Urothelium cell line (cell line): ENCODE measurements at places on chromosomes 3 and 15.

GRCh38 chr3:172516318-172517214 lies 6.7 kb downstream of the TNFSF10 start:
- DNase-seq = no peak

DNA sequence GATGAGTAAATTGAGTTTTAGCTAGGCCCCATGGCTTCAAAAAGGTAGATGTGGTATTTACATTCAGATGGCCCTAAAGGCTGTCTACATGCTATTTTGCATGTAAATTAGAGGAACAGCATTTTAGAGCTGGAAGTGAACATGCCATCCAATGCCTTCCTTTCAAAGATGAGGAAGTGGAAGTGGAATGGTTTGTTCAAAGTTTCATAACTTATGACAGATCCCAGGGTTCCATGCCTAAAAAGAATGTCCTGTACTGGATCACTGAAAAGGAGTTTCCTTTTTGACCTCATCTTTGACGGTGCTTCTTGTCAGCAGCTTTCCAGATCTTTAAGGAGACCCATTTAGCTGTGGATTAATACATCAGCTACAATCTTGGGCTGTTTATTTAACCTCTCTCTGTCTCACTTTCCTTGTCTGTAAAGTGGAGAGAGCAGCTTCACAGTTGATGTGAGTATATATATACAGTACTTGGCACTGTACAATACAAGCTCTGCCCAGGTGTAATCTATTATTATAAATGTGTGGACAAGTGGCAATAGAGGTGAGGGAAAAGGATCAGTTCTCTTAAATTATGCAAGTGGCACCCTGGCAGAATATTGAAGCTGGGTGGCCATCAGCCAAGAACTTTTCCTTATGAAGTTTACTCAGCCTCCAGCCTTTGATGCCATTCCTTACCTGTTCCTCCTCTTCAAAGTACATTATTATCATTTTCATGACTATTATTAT lies 68.7 kb upstream of the GOLGA8B start:
- DNase-seq = no peak

- peak; percentile 51 for DNase-seq
Measured at GRCh38 chr3:197317250-197317963, 19.0 kb upstream of the DLG1 start.

GRCh38 chr15:38702178-38702912 lies 137.7 kb upstream of the RASGRP1 start:
- peak; percentile 51 for DNase-seq

- peak; percentile 8 for DNase-seq
Measured at GRCh38 chr3:150830094-150830681, 67.2 kb upstream of the SIAH2 start.

DNA sequence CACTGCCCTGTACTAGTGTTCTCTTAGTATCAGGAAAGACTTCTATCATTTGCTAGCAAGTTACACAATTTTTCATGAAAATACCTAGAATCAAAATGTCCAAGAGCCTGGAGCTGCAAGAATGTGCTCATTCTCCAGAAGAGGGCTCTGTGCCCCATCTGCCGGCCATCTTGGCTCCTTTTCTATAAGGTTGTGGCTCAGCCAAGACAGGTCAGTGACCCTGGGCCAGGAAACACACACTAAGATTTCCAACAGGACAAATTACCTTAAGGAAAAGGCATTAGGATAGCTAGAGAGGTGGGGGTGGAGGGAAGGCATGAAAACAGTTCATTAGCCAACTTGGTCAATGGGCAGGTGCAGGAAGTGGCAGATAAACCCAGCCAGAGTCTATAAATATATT lies 20.7 kb downstream of the TIMP4 start:
- DNase-seq = peak; percentile 45

DNA sequence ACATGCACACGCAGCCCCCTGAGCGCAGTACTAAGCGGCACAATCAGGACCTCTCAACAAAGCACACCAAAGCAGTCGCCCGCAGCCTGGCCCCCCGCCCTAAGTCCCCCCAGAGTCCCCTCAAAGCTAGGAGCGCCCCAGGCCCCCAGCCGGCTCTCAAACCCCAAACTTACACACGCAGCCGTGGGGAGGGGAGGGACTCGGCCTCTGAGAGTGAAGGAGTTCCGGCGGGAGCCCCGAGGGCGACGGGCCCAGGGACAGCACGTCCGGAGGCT lies 5.5 kb downstream of the GATA2 start:
- DNase-seq = no peak

GRCh38 chr3:40574661-40575060 lies 49.9 kb downstream of the ZNF621 start:
- DNase-seq = peak; percentile 29

GRCh38 chr3:38994251-38994650 lies 57.5 kb downstream of the SCN11A start:
- no peak for DNase-seq

GRCh38 chr15:29225534-29226234 lies 43.9 kb downstream of the NSMCE3 start:
- no peak for DNase-seq

DNA sequence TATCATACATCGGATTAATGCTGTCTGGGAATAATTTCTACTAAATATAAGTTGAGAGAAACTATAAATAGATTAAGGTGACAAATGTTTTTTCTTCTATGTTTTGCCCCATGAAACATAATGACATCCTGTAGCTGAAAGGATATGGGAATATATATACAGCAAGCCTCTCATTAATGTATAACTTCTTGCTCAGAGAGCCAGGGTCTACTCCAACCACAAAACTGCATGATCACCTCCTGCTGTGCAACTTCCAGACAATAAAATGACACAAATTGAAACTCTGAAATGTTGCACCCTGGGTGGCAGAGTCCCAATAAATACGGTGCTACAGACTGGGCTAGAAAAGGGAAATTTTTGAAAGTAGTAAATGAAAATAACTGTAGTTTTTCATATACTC lies 571.9 kb upstream of the CBLB start:
- DNase-seq = no peak

DNA sequence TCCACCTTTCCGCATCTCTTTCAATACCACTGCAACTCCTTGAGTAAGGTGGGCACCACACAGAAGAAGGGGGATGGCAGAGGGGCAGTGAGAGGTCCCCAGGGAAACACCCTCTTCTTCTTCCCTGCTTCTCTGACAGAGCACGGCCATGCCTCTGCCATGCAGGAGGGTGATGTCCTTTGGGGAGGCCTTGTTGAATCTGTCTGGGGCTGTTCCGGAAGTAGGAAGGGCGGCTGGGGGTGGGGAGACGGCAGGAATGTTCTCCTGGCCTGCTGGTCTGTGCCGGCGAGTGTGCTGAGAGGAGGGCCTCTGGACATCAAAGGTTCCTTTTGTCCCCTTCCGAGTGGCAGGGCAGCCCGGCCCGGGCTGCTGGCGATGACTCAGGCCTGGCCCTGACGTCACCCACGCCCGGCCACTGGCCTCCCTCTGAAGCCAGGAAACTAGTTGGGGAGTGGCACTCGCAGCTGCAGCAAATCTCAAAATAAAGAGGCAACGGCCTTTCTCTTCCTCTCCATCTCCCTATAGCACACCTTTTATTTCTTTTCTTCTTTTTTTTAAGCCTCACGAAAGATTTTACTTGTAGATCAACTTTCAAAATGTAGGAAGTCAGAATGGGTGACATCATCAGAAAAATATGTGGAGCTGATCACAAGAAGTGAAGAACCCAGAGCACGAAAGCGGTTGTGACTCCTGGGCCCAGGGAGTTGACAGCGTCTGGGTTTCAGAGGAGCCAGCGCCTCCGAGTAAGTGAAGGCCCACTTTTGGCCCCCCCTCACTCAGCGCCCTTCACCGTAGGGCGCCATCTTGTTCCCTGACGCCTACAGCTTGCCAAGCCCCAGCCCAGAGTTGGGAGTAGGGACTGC lies at the start of gene ZBTB38:
ZBTB38 (plus strand) TSS at position 443 of the 863 bp plus-strand sequence. CDS start 73,885 bp downstream, outside the sequence.
- peak; percentile 87 for DNase-seq

DNA sequence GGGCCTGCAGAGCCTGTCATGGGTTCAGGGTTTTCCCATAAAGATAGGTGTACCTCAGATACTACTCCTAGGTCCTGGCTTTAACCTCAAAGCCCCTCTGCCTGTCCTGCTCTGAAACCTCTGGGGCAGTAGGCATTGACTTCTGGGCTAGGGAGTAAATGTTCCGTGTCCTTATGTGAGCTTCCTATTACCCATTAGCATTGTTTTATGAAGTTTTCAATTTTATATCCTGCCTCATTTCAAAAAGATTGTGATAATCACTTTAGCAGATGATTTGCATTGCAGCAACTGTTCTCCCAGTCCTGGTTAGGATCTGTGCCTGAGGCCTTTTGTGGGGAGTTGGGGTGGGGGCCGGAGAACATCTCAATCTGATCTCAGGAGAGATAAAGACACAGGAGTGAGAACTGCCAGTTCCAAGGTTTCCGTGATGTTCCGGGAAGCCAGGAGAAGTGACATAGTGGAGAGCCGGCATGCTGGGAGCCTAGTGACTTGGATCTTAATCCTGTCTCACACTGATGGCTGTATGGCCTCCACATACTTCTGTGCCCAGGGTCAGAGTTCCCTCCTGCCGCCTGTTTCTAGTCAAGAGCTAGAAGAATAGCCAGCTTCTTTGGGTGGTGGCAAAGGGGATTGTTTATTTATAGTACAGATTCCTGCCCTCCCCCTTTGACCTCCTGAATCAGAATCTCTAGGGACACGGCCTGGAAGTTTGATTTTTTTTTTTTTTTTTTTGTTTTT lies 10.6 kb downstream of the TPM1 start:
- DNase-seq = no peak

GRCh38 chr3:109687626-109688025 lies 350.3 kb upstream of the DPPA4 start:
- DNase-seq = no peak

DNA sequence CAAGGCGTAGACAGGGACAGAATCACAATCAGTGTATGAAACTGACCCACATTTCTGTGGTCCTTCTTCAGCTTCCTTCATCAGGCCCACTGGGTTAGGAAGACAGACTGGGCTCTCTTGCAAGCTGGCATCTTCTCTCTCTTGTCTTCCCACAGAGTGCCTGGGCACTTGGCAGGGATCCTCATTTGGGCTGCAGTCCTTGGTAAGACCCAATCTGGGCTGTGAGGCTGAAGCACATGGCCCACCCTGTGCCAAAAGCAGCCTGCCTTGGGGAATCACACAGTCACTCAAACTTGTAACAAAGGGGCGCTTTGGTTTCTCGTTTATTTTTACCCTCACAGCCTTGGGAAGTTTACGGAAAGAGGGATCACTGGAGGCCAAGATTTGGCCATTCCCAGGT lies 8.2 kb upstream of the EPHB3 start:
- DNase-seq = no peak

DNA sequence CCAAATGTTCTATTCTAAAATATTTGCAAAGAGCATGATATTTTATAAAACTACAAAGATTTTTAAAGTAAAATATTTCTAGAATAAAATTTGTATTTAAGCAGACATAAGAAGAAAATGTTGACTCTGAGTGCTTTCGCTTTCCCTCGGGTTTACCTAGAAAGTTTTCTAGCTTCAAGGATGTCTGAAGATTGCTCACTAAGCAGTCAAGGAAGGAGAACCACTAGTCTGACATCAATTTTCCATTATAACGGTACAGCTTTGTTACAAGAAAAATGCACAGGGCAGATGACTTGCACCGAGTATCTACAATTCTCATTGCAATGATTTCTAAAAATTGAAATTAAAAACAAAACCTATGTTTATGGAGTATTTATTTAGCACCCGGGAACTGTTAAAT lies 14.2 kb downstream of the GPR15 start:
- no peak for DNase-seq

- no peak for DNase-seq
Measured at GRCh38 chr15:38613085-38613484, 48.5 kb upstream of the RASGRP1 start.

GRCh38 chr15:93823971-93824913 lies 407.1 kb upstream of the MCTP2 start:
- DNase-seq = no peak

GRCh38 chr3:132444383-132444782 lies 27.1 kb downstream of the DNAJC13 start:
- DNase-seq = no peak

- DNase-seq = no peak
Measured at GRCh38 chr15:89999676-90000185, 1.4 kb upstream of the ZNF710 start.

GRCh38 chr3:194255252-194256039 lies 95.7 kb downstream of the CPN2 start:
- no peak for DNase-seq

DNA sequence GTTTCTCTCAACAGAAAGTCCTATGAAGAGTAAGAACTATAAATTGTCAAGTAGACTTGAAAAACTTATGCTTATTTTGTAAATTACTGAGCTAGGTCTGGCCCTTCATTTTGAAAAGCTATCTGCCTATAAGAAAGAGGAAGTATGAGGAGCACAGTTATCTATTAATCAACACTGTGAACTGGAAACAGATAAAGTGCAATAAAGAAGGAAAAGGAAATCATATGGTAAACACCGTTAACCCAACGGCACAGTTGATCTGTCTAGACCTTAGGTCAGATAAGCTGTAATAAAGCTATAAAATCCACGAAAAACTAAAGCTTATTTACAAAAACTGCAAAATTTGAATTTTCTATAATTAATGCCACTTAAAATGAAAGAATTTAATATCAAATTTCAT lies 242.5 kb downstream of the ZBTB20 start:
- DNase-seq = no peak

DNA sequence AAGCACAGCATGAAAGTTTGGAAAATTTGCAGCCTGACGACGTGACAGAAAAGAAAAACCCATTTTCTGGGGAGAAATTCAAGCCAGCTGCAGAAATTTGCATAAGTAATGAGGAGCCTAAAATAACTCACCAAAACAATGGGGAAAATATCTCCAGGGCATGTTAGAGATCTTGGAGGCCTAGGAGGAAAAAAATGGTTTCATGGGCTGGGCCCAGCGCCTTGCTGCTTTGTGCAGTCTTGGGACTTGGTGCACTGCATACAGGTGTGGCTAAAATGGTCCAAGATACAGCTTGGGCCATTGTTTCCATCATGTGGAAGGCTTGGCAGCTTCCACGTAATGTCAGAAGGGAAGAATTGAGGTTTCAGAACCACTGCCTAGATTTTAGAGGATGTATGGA lies 428.5 kb upstream of the FRG2C start:
- no peak for DNase-seq

DNA sequence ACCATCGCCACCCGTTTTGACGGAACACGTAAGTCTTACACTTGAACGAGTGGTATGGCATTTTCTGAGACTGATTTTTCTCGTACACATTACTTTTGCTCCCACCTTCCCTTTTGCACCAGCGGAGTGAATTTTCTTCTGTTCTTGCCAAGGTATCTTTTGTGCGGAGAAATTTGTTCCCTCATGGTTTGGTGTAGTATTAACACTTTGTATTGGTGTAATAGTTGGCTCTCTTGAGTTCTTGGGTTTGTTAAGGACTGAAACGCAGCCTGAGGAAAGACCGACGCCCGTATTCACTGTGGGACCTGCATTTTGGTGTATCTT lies 420 bp downstream of the KCNH8 start:
- no peak for DNase-seq
